ENCODE measurements at places on chromosomes 6 and 20.
A peak's percentile ranks its signal among the peaks of the same experiment; 100 is the strongest.

- DNase-seq = no peak
Measured at GRCh38 chr6:46734867-46735719, at the start of gene PLA2G7. TSS of gene PLA2G7 (minus strand) at chr6:46735375. CDS start at chr6:46722891, 12,484 bp downstream.

DNA sequence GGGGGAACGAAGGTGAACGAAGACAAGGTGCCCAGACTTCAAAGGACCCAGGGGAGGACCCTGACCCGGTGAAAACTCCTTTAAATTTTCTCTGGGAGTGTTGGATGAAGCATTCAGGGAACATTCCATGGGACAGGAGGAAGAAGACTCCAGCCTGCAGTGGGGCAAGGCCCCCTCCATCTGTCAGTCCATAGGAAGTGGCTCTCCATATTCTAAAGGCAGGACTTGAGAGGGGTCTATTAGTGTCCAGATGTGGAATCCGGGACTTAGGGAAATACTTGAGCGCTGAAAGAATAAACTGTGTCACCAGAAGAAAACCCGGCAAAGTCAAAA lies 3.2 kb upstream of the BPIFA2 start:
- no peak for DNase-seq

DNA sequence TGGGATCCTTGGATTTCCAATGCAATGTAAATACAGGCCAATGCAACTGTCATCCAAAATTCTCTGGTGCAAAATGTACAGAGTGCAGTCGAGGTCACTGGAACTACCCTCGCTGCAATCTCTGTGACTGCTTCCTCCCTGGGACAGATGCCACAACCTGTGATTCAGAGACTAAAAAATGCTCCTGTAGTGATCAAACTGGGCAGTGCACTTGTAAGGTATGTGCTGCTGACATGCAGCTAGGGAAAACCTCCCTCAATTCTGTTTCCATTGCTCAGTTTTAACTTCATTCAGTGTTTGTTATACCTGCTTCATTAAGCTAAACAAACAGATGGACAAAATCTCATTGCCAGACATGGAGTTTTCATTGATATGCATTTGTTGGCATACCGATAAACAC lies 397.1 kb downstream of the ARHGAP18 start:
- no peak for DNase-seq

DNA sequence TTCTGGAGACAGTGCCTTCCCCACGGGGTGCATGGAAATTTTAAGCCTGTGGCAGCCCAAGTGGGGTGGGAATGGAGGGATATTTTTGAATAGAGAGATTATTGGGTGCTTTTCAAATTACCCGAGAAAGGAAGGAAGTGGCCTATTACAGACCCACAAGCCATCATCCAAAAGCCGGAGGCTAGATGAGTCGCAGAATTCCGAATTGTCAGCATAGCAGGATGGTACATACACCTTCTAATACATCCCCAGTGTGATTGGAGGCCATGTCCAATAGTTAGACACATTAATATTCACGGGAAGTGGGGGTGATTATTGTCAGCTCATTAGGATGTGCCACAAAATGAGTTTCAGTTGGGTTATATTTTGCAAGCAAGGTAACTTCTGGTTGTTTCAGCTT lies 133.0 kb downstream of the FIG4 start:
- no peak for DNase-seq

DNA sequence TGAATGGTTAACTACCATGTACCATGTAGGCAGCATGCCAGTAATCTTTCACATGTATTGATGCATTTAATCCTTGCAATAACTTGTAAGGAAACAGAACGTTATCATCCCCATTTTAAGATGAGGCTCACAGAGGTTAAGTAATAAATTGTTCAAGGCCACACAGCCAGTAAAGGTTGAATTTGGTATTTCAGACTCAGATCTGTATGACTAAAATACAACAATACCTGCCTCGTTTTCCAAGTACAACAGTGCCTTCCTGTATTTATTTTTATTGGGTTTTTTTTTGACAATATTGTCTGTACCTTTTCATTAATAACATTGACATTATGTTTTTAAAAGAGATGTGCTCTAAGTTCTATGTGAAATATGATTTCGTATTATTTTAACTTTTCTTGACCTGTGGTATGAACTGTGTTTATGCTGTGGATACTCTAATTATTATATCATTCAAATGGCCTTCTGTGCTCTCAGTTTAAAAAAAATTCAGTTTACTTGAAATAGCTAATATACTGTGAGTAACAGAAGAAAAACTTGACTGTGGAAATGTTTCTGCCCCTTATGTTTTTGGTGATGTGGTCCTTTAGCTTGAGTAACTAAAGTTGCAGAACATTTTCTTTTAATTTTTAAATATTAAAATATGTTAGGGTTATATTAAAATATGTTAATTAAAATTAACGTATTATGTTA lies 39.7 kb downstream of the XRN2 start:
- DNase-seq = no peak

DNA sequence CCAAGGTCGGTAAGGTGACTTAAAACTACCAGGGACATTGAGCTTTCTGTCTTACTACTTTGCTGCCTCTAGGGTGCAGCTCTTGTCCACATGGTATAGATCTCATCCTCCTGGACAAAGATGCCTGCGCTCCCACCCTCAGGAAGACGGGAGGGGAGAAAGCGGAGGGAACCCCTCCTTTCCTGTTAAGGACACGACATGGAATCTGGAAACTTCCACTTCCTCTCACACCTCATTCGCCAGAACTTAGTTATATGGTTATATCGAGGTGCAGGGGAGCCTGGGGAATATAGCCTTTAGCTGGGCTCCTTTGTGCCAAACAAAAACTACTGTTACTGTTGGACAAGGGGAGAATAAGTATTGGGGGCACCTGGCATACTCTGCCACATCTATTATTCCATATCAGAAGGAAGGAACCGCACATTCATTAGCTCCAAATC lies 224.3 kb upstream of the TSHZ2 start:
- DNase-seq = no peak

DNA sequence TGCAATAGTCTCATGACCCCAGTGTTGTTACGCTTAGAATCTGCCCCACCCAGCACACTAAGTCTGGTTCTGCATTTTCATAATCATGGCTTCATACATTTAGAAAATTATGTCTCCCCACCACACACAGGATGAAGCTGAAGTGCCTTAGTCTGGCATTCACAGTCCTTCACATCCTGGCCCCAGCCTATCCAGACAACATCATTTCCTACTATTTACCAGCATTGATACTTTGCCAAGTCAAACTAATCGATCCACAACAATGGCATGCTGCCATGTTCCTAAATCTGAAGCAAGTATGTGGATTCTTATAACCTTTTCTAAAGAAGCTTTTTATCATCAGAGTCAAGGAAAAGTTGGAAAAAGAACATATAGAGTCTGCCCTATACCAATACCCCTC lies 132.4 kb upstream of the FBXL4 start:
- no peak for DNase-seq

DNA sequence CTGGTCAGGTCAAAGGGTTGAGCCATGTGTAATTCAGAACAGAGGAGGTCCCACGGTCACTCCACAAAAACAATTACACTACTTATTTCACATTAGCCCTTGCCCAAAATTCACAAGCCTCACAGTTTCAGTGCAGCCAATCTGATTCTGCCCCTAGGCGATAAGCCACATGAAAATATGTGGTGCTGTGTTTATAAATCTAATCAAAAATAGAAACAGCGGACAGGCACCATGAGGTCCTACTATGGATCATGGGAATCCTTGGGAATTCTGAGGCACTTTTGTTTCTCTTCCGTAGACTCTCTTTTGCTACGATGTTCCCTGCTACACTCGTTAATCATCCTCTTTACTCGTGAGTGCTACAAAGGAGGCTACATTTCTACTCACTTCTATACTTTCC lies 476.1 kb downstream of the TFAP2A start:
- DNase-seq = no peak

GRCh38 chr20:49983123-49983847 lies 505 bp downstream of the SNAI1 start:
- no peak for DNase-seq

GRCh38 chr20:36726168-36726567 lies 19.7 kb downstream of the NDRG3 start:
- no peak for DNase-seq

DNA sequence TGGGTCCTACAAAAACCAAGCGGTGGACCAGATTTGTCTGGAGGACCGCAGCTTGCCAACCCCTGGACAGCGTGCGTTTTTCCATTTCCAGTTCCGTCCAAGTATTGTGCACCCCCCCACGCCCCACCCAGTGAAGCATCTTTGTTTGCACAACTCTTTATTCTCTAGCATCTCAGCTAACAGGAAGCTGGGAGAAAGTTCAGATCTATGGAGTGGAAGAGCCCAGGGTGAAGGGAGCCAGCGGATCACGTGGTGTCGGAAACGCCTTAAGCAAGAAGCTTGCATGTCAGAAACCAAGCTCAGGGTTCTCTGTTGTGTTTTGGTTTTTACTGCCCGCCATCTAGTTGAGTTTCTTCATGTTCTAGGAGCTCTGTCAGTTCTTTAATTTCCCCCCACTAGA lies 29.9 kb downstream of the ARID1B start:
- no peak for DNase-seq

DNA sequence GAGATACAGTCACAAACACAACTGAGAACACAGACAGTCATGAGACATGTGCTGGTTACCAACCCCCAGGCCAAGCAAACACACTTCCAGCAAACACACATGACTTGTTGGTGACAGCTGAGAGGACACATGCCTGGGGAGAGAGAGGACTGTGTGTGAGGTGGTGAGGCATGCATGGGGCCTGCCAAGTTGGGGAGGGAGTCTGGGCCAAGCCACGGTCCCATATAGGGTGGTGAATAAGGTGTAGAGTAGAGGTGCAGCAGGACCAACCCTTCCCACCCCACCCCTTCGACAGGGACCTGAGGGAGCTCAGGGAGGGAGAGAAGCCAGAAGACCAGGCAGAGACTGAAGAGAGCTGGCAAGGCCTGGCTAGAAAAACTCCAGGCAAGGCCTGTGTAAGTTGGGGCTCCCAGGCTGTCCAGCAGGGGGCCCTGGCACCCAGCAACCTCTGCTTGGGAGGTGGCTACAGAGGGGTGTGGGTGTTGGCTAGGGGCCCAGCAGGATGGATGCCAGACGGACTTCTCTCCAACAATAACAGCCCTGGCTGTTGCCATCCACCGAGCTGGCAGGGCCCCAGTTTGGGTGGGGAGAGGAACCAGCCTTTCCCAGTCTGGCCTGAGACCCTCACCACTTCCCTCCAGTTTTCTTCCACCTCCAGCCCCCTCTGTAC lies 2.0 kb upstream of the SLC29A1 start:
- peak; percentile 70 for DNase-seq

DNA sequence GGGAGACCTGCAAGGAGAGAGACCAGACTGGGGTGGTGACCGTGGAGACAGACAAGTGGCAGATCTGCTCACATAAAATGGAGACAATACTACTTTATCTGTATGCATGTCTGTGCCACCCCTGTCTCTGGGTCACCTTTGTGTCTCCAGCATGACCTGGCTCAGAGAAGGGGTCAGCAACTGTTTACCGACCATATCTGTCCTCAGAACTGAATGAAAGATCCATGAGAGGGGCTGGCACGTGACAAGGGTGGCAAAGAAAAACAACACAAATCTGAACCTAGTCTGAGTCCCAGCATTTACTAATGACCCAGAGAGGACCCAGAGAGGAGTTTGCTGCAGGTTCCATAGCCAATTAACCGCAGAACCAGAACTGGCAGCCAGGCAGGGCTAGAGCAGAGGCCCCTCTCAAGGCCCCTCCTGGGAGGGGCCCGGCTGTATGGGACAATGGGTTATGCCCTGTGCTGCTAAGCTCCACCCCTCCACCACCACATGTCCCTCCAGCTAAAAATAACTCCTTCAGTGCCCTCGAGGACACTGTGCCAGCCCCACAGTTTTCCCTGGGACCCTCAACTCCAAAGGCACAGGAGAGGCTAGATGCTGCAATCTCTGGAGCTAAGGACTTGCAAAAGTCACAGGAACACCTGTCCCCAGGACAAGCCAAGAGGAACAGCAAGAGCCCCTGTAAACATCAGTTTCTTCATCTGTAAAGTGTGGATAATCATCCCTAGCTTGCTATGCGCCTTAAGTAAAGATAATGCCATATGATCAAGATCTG lies 2.2 kb downstream of the AHCY start:
- no peak for DNase-seq

DNA sequence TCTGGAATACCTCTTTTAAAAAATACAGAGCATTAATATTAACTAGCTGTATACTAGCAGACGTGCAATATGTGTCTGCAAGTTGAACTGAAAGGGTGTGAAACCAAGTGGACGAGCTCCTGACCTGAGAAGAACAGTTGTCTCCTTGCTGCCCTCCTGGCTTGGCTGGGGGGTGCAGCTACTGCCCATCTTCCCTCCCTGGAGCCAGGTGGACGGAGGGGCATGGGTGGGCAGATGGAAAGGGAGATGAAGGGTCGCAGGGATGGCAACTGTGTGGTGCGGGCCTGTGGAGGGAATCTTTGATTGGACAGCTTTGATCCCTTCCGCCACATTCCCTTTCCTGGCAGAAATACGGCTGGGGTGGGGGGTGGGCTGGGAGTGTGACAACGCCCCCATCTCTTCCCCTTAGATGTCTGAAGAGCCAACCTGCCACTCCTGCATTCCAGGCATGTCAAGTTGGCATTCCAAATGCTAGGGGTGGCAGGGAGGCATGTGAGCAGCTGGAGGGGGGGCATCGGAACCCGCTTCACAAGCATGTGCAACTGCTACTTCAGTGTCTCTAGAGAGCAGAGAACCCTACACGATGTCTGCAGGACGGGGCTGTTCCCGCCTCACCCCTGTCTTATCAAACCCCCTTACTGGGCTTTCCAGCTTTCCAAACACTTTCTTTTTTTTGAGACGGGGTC lies 37.3 kb downstream of the SRSF3 start:
- DNase-seq = no peak

- DNase-seq = no peak
Measured at GRCh38 chr20:63119121-63119962, 96.6 kb downstream of the YTHDF1 start.

GRCh38 chr6:15254070-15254975 lies 8.5 kb downstream of the JARID2 start:
- no peak for DNase-seq

- no peak for DNase-seq
Measured at GRCh38 chr20:8012724-8013123, 6.8 kb downstream of the TMX4 start.

DNA sequence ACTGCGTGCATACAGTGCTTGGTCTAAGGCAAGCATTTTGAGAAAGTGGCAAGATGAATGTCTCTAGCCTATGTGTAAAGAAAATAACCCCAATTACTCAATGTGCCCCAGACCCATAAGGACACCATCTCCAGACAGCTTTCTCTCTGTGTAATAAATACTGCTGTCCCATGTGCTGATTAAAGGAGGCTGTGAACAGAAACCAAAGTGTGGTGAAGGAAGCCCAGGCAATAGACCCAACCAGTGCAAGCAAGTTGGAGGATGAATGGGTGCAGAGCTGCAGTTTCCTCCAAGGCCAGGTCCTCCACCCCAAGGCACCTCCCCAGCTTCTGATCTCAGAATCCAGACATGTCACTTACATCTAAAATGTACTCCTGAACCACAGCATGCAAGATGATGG lies 60.6 kb downstream of the TRAM2 start:
- no peak for DNase-seq

DNA sequence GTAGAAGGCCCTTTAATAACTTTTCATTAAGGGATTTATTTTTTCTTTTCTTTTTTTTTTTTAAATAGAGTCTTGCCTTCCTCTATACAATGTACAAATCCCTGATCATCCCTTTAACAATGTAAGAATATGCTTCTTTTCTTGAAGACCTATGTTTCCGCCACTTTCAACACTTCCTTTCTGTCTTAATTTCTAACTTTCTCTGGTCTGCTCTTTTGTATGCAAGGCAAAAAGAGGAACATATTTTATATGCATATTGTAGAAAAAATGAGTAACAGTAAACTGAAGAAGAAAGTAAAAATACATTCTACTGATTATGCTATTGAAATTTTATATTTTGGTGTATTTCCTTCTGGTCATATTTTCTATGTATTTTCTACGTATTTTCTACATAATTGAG lies 484.7 kb downstream of the TFAP2B start:
- no peak for DNase-seq

- no peak for DNase-seq
Measured at GRCh38 chr6:143811501-143812157, 31.5 kb upstream of the LTV1 start.

Data from T-helper 1 cell (primary cell).